ENCODE measurements at places on chromosomes 1 and 21.
A peak's percentile ranks its signal among the peaks of the same experiment; 100 is the strongest.

GRCh38 chr1:213983493-213984386 lies 4.0 kb upstream of the PROX1 start:
- peaks cover 6% of the 10 kb centered on the region for H3K4me1 ChIP-seq
- peaks cover 87% of the 10 kb centered on the region for H3K27me3 ChIP-seq
- no peak for DNase-seq
- no peak overlapping the region for H3K4me3 ChIP-seq
- H3K27ac ChIP-seq, result no peak overlapping the region

DNA sequence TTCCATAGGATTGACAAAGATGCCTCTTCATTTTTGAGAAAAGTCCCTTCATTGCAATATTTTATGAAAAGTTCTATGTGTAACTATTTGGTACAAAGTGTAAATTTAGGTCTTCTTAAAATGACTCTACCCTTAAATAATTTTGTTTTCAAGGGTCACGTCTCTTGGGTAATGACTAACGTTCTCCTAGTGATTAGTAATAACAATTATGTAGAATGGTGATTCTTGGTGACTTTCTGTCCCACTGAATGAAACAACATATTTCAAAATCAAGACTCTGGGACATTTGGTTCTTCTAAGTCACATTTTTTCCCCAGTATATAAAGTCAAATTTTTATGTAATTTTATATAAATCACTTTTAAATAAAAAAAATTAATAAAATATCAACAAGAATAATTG lies 277.5 kb upstream of the ADAMTS5 start:
- no peak for DNase-seq
- H3K27ac ChIP-seq, result no peak overlapping the region
- H3K4me3 ChIP-seq, result no peak overlapping the region
- H3K27me3 ChIP-seq, result no peaks in the 10 kb centered on the region

DNA sequence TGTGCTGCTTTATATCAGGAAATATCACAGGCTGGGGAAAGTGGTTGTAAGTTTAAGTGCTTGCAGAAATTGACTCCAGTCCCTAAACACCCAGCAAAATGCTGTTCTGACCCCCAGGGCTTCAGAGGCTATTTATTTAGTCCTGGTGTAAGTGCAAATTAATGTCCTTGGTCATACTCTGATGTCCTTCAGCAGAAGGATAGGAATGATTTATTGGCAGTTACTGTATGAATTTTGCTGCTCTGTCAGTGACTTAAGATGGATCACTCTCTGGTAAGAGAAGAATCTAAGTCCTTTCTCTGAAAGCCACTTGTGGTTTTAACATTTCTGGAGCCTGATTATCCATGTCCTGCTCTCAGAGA lies 21.9 kb downstream of the FAM20B start:
- no peak for DNase-seq
- no peaks in the 10 kb centered on the region for H3K27me3 ChIP-seq
- H3K36me3 ChIP-seq, result peaks cover 4% of the 10 kb centered on the region
- peaks cover 12% of the 10 kb centered on the region for H3K4me1 ChIP-seq
- no peak overlapping the region for H3K4me3 ChIP-seq
- no peak overlapping the region for H3K27ac ChIP-seq

DNA sequence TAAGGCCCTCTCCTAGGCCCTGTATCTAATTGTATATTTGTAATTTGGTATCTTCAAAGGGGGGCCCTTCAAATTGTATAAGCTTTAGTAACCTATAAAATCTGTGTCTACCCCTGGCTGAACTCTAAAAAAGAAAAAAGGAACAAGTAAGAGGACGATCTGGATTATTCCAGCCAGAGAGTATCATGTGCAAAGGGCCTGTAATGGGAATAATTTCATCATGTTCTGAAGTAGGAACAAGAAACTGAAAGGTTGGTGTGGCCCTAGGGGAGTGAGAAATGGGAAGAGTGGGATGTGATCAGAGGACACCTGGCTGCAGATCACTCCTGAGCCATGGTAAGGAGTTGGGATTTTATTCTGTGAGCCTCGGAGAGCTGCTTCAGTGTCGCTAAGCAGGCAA lies 14.7 kb downstream of the PTAFR start:
- no peaks in the 10 kb centered on the region for H3K27me3 ChIP-seq
- no peak overlapping the region for H3K4me3 ChIP-seq
- DNase-seq, result no peak
- no peak overlapping the region for H3K27ac ChIP-seq

DNA sequence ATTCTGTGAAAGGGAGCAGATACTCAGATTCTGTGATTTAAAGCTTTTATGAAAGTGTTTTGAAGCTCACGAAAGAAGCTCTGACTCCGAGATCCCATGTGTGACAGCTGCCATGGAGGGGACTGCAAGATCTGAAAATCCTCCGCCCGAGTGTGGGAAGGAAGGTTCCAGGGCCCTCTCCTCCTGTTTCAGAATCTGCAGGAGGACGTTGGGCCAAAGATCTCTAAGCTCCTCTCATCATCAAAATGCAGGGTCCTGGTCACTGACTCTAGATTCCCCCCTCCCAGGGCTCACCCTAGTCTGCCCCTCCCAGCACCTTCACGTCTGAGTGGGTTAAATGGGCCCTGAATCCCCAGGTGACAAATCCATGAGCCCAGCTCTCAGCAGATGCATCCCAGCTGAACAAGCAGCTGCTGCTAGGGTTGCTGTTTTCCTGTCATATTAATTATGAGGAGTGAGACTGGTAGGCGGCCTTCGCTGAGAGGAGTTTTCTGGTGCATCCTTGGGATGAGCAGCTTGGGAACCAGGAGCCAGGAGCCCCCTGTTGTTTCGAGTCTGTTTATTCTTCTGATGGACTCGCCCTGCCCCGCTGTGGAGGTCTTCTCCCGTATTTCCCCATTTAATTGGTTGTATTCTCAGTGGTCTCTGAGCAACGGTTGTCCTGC lies 402.0 kb downstream of the MATN1 start:
- peaks cover 50% of the 10 kb centered on the region for H3K27me3 ChIP-seq
- H3K4me1 ChIP-seq, result no peaks in the 10 kb centered on the region
- no peak overlapping the region for H3K4me3 ChIP-seq
- H3K36me3 ChIP-seq, result no peaks in the 10 kb centered on the region

- H3K27ac ChIP-seq, result peak overlapping the region; percentile 9
- H3K36me3 ChIP-seq, result no peaks in the 10 kb centered on the region
- no peaks in the 10 kb centered on the region for H3K27me3 ChIP-seq
- H3K4me3 ChIP-seq, result no peak overlapping the region
These were observed 69.6 kb downstream of the PIK3R3 start for GRCh38 chr1:46062651-46063319.

DNA sequence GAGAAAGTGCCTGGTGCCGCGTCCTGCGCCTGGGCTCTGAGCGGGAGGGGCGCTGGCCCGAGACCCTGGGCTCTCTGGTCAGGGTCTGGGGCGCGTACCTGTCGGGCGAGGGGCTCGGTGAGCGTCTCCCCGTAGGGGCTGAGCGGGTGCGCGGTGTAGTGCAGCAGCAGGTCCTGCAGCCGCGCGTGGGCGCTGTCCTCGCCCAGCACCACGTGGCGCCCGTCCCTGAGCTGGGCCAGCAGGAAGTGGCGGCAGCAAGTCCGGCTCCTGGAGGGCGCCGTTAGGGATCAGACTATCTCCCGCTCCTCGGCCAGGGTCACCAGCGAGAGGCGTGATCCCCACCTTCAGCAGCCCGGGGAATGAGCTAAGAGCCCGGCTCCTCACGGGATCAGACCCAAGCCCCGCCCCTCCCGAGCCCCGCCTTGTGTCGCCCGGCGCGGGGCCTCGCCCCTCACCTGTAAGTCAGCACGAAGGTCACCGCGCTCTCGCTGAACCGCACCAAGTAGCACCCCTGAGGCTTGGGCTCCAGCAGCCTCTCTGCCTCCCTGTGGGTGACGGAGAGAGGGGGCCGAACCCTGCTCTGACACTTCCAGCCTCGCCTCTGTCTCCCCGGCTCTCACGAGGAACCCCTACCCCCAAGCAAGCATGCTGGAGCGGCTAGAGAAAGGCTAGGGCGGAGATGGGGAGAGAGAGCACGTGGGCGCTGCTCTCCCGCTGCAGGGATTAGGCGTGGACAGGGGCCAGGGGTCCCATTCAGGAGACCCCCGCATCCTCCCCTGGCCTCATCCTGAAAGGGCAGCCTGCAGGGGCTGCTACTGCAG lies 2.7 kb downstream of the SH2D2A start:
- no peaks in the 10 kb centered on the region for H3K36me3 ChIP-seq
- peak; percentile 65 for DNase-seq
